ENCODE measurements at places on chromosomes 4 and X.

DNA sequence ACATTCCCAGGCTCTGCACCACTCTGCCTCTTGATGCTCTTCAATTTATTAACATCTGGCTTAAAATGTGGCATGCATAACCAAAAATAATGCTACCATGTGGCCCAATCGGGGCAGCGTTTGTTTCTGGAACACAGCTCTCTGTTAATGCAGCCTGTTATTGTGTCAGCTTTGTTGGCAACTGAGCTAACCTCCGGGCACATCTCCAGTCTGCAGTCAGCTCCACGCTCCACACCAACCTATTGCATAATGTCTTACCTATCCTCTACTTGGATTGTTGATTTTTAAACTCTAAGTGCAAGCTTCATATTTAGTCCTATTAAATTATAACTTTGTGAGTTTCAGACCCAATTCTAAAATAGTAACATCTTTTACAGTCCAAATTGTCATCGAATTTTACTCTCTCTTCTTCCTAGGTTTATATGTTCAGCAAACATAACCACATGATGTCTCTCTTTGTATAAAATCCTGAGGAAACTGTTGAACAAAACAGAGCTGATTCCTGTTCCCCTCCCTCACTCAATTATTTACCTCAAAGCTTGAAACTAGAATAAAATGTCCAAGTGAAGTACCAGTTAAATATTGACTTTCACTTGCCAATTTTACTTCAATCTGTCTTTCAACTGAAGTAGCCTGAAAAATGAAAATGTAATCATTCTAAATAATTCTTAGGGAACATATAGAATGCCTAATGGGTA is 92.2 kb upstream of the RAPGEF2 start:
- no peak for DNase-seq

DNA sequence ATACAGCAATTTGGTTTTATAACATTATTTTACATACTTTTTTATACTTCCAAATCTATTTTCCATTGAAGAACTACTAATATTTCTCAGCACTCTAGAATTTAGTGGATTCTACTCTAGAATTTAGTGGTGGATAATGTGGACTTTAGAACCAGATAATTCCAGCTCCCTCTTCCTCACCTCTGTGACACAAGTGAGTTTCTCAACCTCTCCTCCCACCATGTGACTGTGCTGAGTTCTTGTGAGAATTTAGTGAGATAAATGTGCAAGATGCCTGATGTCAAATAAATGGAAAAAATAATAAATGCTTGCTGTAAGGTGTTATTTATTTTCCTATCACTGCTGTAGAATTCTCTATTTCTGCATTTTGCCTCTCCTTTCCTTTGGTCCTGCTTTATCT is 107.3 kb downstream of the CPEB2 start:
- no peak for DNase-seq

GRCh38 chr4:142961866-142962265 is 115.8 kb upstream of the INPP4B start:
- DNase-seq = no peak

- no peak for DNase-seq
Observed at GRCh38 chr4:100493756-100494155, 24.1 kb downstream of the EMCN start.

- no peak for DNase-seq
Observed at GRCh38 chrX:54473993-54474859, 21.8 kb downstream of the FGD1 start.

DNA sequence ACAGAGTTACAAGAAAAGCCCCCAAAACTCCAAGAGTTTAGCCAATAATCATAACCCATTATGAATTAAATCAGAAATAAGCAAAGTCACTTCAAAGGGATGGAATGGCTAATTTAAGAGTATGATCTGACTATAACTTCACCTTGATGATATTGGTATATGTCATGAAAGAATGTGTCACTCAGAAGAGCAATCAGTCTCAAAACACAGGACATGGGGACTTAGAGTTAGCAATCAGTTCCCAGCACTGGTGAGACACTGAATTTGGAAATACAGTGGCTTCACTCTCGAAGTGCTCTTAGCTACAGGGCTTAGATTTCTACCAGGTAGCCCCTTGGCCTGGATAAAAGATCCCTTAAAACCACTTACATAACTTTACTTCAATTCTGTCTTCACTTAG is 65.7 kb upstream of the EXOC1L start:
- DNase-seq = no peak

- DNase-seq = no peak
Observed at GRCh38 chr4:30716681-30717207, 3.4 kb upstream of the PCDH7 start.

DNA sequence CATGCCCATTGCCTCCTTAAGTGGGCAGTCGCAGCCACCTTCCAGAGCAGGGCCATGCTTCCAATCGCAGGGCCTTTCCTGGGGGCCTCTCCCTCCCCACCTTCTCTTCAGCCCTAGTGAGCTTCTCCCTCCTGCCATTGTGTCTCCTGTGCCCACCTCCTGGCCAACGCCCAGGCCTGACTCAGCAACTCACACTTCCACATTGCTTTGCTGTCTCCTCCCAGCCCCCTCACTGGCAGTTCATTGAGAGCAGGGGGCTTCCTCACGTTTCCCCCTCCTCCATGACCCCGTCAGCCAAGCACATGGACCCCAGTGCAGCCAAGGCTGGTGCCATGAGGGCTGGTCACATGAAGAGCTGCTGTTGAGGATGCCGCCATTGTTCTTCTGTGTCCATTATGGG is 25.9 kb downstream of the HTRA3 start:
- no peak for DNase-seq

DNA sequence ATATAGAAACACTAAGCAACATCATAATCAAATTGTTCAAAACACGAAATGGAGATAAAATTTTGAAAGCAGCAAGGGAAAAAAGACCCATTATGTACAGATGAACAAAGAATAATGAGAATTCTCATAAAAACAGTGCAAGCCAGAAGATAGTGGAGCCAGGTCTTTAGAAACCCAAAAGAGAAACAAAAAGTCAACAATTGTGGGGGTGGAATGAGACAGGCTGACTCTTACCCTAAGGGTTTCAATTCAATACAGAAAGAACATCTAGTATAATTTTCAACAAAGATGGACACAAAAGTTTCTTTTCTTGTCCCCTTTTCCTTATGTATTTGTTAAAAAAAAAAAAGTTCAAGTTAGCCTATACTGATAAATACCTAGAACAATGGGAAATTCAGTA is 34.0 kb upstream of the MAGEB2 start:
- DNase-seq = no peak

DNA sequence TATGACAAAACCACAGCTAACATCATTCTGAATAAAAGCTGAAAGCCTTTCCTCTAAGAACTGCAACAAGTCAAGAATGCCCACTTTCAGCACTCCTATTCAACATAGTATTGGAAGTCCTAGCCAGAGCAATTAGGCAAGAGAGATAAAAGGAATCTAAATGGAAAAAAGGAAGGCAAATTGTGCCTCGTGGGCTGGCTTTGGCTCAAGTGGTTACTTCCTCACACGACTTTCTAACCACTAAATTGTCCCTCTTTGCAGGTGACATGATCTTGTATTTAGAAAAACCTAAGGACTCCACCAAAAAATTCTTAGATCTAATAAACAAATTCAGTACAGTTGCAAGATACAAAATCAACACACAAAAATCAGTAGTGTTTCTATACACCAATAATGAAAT is 57.2 kb downstream of the SCML2 start:
- no peak for DNase-seq

DNA sequence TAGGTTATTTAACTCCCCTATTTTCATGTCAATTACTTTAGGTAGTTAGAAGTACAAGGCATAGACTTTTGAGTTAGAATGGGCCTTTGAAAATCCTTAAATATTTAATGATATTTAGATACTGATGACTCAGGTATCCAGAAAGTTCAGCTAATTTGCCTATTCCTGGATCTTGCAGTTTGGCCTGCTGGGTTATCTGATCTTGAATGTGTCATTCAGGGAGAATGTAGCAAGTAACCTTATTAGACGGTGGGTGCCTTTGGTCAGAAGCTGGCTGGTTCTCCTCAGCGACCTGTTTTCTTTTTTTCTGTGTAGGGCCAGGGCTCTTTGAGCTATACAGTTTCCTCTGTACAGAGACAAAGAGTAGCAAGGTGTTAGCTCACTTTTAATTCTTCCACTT is 42.0 kb downstream of the MTM1 start:
- DNase-seq = no peak

DNA sequence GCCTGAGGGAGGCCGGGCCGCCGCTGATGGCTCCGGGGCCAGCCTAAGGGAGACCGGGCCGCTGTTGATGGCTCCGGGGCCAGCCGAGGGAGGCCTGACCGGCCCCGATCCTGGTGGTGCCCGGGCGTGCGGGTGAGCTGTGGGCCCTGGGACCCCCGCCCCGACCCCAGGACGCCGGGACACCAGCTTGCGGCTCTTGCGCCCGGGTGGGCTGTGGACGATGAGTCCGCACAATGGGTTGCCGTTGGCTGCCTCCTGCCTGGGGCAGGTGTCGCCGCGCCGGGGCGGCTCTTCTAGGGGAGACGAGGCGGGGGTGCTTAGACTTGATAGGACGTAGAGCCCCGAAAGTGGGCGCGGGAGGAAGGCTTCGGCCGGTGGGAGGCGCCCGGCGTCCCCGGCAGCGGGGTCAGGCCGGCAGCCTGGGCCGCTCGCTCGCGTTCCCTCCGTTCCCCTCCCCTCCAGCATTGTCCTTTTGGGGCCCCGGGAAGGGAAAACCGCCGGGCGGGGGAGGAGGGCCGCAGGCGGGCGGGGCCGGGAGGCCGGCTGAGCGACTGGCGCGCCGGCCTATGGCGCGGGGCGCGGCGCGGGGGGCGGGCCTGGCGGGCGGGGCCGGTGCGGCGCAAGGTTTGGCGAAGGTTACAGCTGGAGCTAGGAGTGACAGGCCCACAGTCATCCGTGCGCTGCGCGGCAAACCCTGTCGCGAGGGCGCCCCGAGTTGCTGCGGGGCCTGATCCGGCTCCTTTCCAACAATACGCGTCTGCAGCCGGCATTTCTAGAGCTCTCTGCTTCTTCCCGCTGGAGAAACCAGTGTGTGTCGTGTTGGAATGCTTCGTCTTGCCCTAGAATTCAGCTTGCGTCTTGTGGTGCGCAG is 819 bp downstream of the KIAA0232 start:
- DNase-seq = peak; percentile 60

GRCh38 chr4:179465131-179465797 is 2023.0 kb upstream of the AGA start:
- no peak for DNase-seq

DNA sequence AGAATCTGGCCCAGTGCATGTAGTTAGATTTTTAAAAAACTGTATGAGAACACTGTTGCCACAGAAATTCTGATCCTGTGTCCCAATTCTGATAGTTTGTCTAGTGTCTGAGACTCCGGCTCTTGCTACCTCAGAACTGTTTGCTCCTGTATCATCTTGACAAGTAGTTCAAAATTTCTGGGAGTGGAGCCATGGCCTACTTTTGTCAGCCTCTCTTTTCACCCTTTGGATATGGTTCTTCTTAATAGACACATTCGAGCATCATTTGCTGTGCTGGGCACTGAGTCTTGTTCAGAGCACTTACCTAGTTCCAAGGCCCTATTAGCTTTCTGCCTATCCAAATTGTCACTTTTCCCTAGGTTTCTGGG is 46.9 kb downstream of the ATP10D start:
- no peak for DNase-seq

- no peak for DNase-seq
Observed at GRCh38 chr4:3516061-3516835, 16.0 kb downstream of the LRPAP1 start.

DNA sequence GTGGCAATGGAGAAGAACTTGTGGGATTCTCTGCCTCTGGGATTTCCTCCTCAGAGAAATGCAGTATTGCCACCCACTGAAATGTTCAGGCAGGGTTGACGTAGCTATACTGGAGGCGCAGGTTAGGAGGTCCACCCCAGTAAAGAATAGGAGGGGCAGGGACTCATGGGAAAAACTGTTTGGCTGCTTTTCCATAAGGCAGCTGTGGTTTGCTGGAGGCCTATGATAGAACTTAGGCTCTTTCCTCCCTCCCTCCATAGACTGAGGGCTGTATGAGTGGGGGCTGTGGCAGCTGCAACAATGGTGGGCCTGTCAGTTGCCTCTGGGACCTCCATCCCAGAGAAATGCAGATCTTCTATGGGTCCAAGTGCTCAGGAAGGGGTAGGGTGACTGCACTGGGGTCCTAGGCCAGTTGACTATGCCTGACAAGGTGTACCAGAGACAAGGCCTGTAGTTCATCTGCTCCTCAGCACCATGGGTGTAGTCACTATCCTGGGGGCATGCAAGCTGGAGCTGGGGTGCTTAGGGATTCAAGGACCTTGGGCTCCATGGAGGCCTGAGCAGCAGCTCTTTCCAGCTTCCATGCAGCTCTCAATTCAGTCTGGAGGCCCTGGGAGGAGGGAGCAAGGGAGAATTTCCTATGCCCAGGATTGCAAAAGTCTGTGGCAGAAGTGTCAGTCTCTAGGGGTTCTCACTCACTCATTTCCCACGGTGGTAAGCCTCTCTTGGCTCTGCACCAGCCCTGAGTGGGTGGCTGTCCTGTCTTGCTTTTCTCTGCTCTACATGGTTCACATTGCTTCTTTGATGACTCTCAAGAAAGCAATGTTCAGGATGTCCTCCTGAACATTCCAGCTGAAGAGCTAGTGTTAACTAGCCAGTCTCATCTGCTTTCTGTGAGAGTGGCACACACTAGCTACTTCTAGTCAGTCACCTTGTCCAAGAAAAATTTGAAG is 353.0 kb downstream of the IDS start:
- no peak for DNase-seq

DNA sequence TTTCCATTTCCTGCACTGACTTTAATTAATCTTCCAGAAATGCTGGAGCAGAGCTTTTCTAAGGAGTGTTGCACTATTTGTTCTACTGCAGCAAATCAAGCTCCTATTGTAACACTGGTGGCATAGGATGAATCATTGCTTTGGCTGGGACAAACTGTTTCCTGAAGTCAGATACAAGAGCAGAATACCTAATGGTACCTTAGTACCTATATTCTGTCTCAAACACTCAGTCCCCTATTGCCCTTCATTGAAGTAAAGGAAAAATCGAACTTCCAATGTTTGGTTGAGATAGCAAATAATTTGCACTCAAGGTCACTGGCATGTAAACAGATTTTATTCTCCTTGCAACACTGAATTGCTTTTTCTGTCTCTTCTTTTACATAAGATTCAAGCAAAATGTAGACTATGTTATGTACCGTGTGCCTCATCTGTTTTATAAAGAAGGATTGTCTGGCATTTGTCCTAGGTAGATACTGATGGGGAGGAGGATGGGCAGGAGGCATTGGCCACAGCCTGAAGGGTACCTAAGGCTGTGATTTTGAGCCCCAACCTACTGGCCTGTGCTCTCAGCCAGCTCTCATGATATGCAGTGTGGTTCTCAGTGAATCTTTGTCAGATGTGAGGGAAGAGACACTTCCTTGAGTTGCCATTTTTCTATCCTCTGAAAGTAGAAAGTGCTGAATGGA is 141.6 kb downstream of the AASDH start:
- no peak for DNase-seq

- DNase-seq = no peak
Observed at GRCh38 chrX:101429934-101430333, 21.9 kb downstream of the HNRNPH2 start.

Measured in NCI-H2171 treated with DMSO at 0.1 percent for 48 hours (cell line).